ENCODE measurements at places on chromosomes 3 and 15.

DNA sequence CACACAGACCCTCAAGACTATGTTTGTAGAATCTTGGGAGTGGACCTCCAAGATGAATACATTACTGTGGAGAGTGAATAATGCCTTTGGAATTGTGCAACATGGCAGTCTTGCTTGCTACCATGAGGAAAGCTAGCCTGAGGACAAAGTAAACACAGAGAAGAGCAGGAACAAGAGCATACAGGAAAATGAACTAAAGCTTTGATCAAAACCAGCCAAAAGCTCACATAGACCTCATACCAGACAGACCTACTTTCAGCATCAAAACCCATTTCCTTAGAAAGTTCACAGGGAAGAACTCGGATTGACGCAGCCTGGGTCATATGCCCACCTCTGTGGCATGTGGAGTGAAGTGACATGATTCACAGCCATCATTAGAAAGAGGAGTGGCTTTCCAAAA, 3.3 kb upstream of the RAB8B start:
- no peak for DNase-seq

DNA sequence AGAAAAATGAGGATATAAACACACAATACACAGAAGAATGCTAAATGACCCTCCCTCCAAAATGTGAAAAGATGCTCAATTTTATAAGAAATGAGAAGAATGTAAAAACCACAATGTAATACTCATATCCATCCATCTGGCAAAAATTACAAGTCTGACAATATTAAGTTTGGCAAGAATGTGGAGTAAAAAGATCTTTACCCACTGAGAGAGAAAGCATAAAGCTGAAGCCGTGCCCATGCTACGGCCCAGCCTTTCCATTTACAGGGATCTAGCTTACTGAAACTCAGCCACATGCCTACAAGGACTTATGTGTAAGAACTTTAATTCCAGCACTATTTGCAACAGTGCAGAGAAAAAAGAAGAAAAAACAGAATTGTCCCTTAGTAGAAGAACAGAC, 42.9 kb downstream of the ATP13A3 start:
- DNase-seq, result no peak

- no peak for DNase-seq
Measured at GRCh38 chr15:27746401-27746955, 352.6 kb downstream of the OCA2 start.

DNA sequence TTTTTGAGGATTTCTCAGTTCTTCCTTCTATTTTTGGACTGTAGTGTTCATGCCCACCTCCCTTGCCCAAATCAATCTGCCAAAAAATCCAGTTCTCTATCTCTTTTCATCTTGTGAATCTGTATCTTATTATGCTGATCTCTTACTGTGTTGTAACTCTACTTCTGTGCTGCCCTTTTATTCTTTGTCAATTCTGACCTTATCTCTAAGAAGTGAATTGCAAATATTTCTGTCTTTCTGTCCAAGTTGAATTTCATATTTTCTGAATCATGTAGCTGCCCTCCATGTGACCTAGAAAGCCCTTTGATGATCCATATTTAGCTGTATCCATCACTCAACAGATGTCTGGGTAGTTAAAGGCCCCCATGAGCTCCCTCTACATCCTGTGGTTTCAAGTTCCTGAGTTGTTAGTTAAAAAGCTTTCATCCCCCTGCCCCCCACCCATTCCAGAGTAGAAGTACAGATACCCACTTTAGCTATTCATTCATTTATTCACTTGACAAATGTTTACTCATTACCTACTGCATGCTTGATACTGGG, 33.6 kb upstream of the ETV5 start:
- no peak for DNase-seq

Measured in COR-L47 (cell line).